ENCODE measurements at places on chromosomes 4 and X.

DNA sequence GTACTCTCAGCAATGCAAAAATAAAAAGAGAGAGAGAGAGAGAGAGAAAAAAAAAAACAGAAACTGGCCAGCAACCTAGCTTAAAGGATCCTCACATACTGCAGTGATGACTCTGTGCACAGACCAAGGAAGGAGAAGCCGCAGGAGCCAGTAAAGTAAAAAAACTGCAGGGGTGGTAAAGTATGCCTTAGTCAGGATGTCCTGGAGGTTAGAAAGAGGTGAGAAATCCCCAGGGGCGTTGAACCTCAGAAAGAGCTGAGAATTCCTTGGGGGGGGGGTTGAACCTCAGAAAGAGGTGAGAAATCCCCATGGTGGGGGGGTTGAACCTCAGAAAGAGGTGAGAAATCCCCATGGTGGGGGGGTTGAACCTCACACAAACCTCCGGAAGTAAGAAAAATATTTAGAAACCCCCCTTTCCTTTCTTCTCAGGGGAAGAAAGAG is 48.0 kb downstream of the MAGEA9 start:
- DNase-seq = no peak

DNA sequence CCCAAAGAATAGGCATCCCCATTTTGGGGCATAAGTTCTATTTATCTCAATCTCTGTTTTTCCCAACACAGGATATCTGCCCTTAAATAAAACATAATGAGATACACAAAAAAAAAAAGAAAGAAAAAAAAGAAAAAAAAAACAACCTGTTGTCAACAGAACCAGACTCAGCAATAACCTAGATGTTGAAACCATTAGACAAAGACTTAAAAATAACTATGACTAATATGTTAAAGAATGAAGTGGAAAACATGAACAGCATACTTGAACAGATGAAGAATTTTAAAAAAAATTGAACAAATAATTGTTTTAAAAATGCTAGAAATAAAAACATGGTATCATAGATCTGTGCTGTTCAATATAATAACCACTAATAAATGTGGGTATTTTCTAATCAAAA is 93.4 kb upstream of the RXFP1 start:
- no peak for DNase-seq

DNA sequence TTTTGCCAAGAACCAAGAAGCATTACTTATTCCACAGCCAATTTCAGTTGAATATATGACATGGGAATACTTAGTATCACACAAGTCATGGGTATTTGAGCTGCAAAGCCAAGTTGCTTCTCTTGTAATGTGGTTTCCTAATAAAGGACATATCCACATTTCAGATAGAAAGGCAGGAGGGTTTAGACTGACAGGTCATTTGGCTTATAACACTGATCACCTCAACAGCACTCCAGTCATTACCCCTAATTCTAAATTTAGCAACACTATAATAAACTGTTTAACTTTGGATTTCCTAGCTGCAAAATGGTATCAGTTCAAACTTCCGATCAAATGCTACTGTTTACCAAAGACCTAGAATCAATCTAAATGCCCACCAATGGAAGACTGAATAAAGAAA is 114.0 kb upstream of the FTHL17 start:
- DNase-seq = no peak

GRCh38 chr4:154984616-154985015 is 203.5 kb downstream of the RBM46 start:
- DNase-seq = no peak

DNA sequence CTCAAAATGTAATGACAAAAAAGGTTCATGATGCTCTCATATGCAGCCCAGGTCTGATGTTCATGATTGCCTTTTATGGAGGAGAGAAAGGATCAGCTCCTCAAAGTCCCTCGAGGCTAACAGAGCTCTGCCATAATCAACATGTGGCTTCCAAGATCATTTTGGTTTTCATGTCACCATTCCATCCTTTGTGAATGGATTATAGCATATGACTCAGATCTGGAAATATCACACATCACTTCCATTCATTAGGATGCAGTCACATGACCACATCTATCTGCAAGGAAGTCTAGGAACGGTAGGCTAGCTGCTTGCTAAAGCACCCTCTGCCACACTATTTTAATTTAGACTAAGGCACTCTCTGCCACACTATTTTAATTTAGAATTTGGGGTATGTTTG is 77.6 kb downstream of the COX18 start:
- no peak for DNase-seq

DNA sequence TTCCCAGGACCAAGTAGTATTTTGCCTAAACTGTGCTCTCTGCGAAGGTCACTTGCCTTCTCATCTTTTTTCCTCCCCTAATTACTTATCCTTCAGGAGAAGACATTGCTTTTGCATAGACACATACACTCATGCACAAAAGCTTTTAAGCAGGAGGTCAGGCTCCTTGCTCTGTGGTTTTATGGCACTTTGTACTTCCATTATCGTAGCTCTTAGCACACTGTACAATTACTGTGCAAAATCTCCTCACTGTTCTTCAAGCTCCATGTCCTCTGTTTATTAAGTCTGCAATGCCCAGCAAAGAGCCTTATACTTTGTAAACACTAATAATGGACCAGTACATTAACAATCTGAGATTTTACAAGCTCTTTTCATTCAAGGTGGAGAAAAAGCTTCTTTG is 188.4 kb upstream of the GNPDA2 start:
- DNase-seq = no peak

GRCh38 chr4:86685401-86685800 is 91.3 kb downstream of the PTPN13 start:
- no peak for DNase-seq

DNA sequence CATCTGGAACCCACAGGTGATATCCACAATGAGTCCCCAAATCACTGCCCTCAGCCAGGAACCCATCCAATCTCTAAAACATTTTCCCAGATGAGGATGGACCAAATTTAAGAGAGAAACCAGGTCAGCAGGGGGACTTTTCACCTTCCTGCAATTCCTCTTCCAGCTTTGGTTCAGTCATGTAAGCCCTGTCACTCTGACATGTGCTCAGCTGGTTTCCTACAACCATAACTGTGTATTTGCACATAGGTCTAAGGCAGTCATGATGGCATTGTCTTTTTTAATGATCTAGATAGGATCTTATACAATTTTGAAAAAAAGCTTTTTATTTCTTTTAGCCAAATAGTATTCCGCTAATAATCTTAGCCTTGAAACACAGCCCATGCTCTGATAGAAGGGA is 6.5 kb downstream of the CXXC4 start:
- DNase-seq = no peak

DNA sequence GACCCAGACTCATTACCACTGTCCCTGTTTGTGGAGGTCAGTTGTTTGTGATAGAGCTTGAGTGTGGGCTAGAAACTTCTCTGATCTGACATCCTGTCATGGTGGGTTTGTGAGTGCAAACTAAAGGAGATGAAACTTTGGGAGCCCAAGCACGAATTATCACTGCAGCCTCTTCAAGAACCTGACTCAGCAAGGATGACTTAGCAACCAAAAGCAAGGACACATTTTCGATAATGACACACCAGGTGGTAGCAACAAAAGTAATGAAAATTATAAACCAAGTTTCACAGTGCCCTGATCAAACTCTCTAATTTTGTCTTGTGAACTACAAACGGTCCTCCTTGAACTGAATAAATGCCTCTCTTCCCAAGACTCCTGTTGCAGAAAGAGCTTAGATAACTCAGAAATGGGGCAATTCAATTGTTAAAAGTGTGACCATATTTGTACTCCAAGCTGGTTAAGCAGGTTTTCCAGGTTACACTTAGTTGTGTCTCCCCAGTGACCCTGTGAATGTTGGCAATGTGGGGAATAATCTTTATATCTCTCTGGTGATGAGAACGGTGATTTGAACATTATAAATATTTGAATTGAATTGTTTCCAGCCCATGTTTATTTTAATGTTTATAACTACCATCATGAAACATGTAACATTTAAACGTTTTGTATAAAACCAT is 52.6 kb upstream of the ATP8A1 start:
- no peak for DNase-seq

- no peak for DNase-seq
These were observed 45.5 kb downstream of the CENPC start for GRCh38 chr4:67499799-67500198.

DNA sequence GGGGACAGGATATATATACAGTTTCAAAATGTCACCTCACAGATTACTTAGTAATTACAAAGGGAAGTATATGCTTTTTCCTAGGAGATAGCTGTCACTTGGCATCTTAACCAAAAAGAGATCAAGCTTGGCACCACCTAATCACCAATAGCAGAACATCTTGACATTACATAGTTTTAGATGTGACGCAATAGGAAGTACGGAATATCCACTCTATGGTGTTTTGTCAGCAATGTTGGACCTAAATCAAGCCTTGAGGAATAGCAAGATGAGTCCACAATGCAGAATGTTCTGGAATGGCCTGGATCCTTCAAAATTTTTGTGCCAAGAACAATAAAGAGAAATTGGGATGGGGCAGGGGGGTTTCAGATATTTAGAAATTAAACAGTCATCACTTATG is 1488.2 kb downstream of the FSTL5 start:
- DNase-seq = no peak

GRCh38 chrX:106069048-106069447 is 30.5 kb upstream of the SERPINA7 start:
- no peak for DNase-seq

- no peak for DNase-seq
These were observed 99.5 kb downstream of the ANK2 start for GRCh38 chr4:113148925-113149324.

DNA sequence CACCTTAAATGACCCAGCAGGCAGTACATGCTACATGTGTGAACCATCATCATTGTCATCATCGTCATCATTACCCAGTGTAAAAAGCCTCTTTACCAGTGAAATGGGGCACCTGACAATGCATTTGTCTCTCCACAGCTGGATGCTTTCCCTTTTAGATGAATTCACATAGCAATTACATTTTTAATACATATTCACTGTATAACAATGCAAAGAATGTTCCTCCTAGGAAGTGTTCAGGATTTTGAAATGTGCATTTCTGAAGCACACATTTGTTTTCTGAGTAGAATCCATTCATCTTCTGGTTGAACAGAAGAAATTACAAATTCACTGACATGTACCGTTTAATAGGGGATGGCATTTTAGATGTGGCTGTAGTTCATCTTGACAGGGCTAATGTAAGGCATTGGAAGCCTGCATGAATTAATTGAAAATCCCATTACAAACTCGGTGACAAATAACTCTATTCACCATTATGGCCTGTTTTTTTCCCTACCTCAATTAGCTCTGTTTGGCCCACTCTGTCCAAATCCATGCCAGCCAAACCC is 111.1 kb downstream of the SH3RF1 start:
- no peak for DNase-seq

- no peak for DNase-seq
These were observed 55.5 kb downstream of the MID1IP1 start for GRCh38 chrX:38856670-38857265.

GRCh38 chrX:93422693-93423092 is 250.7 kb downstream of the NAP1L3 start:
- DNase-seq = no peak

GRCh38 chr4:99507762-99508161 is 3.1 kb upstream of the C4orf17 start:
- no peak for DNase-seq

GRCh38 chr4:94833394-94833793 is 75.6 kb downstream of the BMPR1B start:
- no peak for DNase-seq

GRCh38 chrX:71057848-71058530 is 10.1 kb downstream of the SNX12 start:
- no peak for DNase-seq

- no peak for DNase-seq
These were observed 225.0 kb downstream of the GRIA3 start for GRCh38 chrX:123408821-123409737.

Data from HCT116 (cell line).